ENCODE measurements at places on chromosomes 2 and 18.

- DNase-seq = no peak
Measured at GRCh38 chr2:207727261-207727660, 15.8 kb downstream of the CCNYL1 start.

DNA sequence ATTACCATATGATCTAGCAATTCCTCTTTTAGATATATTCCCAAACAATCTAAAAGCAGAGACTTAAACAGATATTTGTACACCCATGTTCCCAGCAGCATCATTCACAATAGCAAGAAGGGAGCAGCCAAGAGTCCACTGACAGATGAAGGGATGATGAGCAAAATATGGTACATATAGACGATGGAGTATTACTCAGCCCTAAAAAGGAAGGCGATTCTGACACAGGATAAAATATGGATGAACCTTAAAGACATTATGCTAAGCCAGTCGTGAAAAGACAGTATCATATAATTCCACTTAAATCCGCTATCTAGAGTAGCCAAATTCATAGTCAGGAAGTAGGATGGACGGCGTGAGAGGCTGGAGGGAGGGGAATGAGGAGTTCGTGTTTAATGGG, 20.4 kb downstream of the HS6ST1 start:
- no peak for DNase-seq

- DNase-seq = no peak
Measured at GRCh38 chr2:170163411-170164065, 14.4 kb upstream of the MYO3B start.

DNA sequence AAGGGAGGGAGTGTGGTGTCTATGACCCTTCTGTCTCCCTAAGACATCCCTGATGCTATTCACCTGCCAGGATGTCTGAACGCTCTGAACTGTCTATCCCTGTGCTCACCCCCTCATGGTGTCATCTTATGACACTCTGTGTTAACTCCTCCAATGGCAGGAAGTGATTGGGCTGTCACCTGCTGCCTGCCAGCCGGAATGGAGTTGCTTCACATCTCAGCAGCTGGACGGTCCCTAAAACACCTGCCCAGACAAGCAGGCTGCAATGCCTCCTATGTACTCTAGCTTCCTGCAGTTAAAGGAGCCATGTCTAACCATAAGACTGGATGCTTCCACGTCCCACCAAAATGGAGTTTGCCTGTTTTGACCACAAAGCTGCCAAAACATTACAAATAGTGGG, 99.9 kb downstream of the CPO start:
- DNase-seq = no peak

DNA sequence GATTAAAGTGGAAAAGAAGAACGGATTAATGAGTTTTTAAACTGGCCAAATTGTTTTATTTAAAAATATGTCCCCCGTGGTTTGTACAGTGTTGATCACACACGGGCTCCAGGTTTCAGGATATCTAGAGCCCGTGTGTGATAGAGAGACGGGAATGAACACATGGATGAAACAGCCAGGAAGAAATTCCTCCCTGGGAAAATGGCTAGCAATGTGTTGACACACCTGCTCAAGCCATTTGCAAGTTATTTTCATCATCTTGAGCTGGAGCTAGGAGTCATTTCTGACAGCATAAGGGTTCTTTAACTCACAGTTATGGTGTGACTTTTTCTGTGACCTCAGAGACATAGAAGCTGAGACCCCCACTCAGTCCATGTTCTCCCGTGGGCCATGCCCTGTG, 81.6 kb downstream of the LRRFIP1 start:
- no peak for DNase-seq

DNA sequence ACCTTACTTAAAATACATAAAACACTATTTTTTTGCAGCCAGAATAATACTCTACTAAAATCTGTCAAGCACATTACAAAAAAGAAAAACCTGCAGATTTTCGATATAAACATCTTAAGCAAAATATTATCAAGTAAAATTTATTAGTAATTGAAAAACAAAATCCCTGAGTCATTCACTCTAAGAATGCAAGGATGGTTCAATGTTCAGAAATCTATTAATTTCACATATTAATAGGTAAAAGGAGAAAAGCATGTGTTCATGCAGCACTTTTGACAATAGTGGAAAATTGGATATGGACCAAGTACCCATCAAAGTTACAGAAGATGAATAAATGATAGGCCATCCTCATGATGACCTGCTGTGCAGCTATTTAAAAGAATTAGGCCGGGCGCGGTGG, 66.2 kb upstream of the OTOS start:
- no peak for DNase-seq

DNA sequence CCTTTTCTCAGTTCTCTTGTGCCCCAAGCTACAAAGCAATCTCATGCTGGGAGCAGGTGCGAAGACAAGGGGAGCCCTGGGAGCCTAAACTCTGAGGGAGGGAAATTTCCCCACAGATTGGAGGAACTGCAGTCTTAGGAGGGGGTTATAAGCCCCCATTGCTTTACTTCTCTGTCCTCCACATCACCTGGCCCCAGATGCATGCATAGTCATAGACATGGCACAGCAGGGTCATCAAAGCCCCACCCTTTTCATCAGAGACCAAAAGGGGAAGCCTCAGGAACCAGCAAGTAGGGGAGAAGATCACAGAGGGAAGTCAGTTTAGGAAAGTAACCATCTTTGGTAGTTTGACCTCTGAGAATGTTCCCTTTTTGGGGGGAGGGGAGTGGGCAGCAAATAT, 33.7 kb downstream of the LANCL1 start:
- no peak for DNase-seq

DNA sequence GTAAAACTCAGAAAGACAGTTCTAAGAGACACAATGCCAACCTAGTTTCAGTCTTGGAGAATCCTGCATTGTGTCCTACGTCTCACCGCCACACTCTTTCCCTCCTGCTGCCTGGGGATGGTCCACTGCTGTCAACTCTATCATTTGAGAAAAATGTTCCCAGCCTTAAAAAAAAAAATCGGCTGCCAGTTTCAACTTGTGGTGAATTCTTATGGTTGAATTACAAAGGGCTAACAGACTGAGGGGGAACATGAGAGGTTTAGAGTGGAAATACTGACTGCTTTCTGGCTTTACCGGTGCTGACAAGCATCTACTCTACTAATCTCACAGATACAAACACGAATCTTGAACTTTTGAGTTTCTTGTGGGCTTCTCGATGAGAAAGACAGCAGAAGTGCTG, 74.0 kb downstream of the NAB1 start:
- no peak for DNase-seq

- no peak for DNase-seq
Measured at GRCh38 chr2:231613331-231613662, 20.6 kb downstream of the TEX44 start.
